ENCODE measurements at places on chromosomes 6 and 20.
A peak's percentile ranks its signal among the peaks of the same experiment; 100 is the strongest.

DNA sequence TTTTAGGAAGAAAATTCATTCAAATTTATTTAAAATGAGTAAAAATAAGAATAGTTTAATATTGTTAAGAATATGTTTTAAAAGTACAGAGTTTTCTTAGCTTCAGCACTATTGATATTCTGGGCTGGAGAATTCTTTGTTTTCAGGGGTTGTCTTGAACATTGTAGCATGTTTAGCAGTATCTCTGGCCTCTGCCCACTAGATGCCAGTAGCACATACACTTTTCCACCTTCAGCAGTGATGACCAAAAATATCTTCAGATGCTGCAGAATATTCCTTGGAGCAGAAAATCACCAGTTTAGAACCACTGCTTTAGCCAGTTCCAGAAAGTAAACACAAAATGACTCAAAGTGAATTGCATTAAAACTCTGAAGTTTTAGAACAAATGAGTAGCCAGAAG is 19.4 kb upstream of the SDHAF4 start:
- peaks cover 18% of the 10 kb centered on the region for H3K36me3 ChIP-seq
- peak overlapping the region; percentile 4 for H3K27ac ChIP-seq
- no peaks in the 10 kb centered on the region for H3K27me3 ChIP-seq
- DNase-seq = no peak

- no peaks in the 10 kb centered on the region for H3K36me3 ChIP-seq
- peaks cover 41% of the 10 kb centered on the region for H3K27me3 ChIP-seq
- H3K4me1 ChIP-seq = no peaks in the 10 kb centered on the region
- no peak overlapping the region for H3K4me3 ChIP-seq
Observed at GRCh38 chr6:160167604-160168399, 46.2 kb downstream of the SLC22A1 start.

GRCh38 chr6:11223286-11223864 is 9.1 kb downstream of the NEDD9 start:
- DNase-seq = no peak

GRCh38 chr6:1797801-1798200 is 188.1 kb downstream of the FOXC1 start:
- H3K27me3 ChIP-seq = no peaks in the 10 kb centered on the region
- no peaks in the 10 kb centered on the region for H3K36me3 ChIP-seq
- no peak overlapping the region for H3K4me3 ChIP-seq
- no peak for DNase-seq
- peaks cover 16% of the 10 kb centered on the region for H3K4me1 ChIP-seq
- H3K27ac ChIP-seq = peak overlapping the region; percentile 72

DNA sequence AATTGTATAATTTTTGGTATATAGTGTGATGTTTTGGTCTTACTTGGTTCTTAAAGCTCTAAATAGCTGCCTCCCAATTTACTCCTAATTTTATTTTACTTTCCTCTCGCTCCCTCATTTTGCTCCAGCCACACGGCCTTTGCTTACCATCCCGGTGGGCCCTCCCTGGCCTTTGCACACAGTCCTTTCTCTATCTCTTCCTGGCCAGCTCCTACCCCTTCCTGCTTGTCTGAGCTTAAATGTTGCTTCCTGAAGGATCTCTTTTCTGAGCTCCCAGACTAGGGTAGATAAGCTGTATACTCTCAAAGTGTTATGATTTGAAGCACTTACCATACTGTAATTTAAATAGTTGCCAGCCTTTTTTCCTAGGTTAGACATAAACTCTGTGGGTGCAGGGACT is 121.7 kb downstream of the UTRN start:
- peaks cover 71% of the 10 kb centered on the region for H3K4me1 ChIP-seq
- no peak overlapping the region for H3K4me3 ChIP-seq
- H3K27ac ChIP-seq = peak overlapping the region; percentile 37
- no peak for DNase-seq
- H3K36me3 ChIP-seq = no peaks in the 10 kb centered on the region

DNA sequence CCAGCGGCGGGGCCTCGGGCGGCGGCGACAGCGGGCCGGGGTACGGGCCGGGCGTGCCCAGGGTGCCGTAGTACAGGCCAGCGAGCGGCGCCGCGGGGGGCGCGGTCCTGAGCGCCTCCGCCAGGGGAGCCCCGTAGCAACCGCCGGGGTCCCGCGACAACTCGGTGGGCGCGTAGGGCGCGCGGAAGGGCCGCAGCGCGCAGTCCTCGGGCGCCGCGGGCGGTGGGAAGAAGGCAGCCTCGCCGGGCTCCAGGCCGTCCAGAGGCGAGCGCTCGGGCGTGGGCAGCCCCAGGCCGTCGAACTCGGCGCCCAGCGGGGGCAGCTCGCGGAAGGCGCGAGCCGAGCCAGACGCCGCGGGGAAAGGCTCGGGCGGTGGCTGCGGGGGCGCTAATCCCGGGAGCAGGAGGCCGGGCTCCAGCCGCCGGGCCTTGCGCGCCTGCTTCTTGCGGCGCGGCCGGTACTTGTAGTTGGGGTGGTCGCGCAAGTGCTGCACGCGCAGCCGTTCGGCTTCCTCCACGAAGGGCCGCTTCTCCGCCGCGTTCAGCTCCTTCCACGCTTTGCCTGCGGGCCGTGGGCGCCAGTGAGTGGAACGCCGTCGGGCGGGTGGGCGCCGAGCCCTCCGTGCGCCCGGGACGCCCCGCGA is 916 bp downstream of the SOX18 start:
- DNase-seq = no peak
- H3K27ac ChIP-seq = peak overlapping the region; percentile 95
- H3K4me1 ChIP-seq = peaks cover 42% of the 10 kb centered on the region
- H3K27me3 ChIP-seq = peaks cover 94% of the 10 kb centered on the region
- H3K36me3 ChIP-seq = peaks cover 19% of the 10 kb centered on the region
- peak overlapping the region; percentile 71 for H3K4me3 ChIP-seq

DNA sequence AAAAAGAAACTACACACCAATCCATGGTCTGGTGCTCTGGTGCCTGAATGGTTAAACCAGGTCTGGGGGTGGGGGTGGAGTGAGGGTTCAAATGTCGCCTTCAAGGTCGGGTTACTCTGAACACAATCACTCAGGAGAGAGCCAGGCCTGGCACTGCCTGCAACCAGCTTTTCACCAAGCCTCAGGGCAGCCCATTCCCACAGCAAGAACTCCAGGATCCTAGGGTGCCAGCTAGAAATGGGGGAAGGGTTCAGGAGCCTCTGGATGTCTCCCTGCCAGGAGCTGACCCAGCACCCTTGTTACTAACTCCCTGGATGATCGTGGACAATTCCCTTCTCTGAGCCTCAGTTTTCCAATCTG is 6.7 kb downstream of the SDC4 start:
- H3K36me3 ChIP-seq = peaks cover 9% of the 10 kb centered on the region
- peaks cover 100% of the 10 kb centered on the region for H3K4me1 ChIP-seq
- H3K27ac ChIP-seq = peak overlapping the region; percentile 94
- H3K27me3 ChIP-seq = no peaks in the 10 kb centered on the region
- peak overlapping the region; percentile 55 for H3K4me3 ChIP-seq

- DNase-seq = no peak
Observed at GRCh38 chr6:170545405-170545804, 7.7 kb downstream of the PSMB1 start.

DNA sequence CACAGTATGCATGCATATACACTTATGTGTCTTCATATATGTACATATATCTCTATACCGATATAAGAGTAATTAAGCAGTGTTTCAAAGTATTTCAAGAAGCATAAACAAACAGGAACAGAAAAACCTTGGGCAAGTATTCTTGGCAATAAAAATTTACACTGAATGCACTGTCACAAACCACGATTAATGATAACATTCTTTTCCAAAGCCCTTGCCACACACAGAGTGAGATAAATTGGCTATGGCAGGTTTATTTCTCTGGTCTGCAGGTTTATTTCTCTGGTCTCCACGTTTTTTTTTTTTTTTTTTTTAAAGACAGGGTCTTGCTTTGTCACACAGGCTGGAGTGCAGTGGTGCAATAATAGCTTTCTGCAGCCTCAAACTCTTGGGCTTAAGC is 73.0 kb downstream of the PPP1R3G start:
- H3K4me1 ChIP-seq = no peaks in the 10 kb centered on the region
- H3K36me3 ChIP-seq = no peaks in the 10 kb centered on the region
- DNase-seq = no peak
- no peaks in the 10 kb centered on the region for H3K27me3 ChIP-seq
- H3K4me3 ChIP-seq = no peak overlapping the region
- no peak overlapping the region for H3K27ac ChIP-seq

GRCh38 chr20:36439040-36439730 is 102.1 kb upstream of the MYL9 start:
- peaks cover 40% of the 10 kb centered on the region for H3K27me3 ChIP-seq
- no peak overlapping the region for H3K4me3 ChIP-seq
- DNase-seq = peak; percentile 58
- H3K4me1 ChIP-seq = peaks cover 7% of the 10 kb centered on the region
- H3K27ac ChIP-seq = no peak overlapping the region

DNA sequence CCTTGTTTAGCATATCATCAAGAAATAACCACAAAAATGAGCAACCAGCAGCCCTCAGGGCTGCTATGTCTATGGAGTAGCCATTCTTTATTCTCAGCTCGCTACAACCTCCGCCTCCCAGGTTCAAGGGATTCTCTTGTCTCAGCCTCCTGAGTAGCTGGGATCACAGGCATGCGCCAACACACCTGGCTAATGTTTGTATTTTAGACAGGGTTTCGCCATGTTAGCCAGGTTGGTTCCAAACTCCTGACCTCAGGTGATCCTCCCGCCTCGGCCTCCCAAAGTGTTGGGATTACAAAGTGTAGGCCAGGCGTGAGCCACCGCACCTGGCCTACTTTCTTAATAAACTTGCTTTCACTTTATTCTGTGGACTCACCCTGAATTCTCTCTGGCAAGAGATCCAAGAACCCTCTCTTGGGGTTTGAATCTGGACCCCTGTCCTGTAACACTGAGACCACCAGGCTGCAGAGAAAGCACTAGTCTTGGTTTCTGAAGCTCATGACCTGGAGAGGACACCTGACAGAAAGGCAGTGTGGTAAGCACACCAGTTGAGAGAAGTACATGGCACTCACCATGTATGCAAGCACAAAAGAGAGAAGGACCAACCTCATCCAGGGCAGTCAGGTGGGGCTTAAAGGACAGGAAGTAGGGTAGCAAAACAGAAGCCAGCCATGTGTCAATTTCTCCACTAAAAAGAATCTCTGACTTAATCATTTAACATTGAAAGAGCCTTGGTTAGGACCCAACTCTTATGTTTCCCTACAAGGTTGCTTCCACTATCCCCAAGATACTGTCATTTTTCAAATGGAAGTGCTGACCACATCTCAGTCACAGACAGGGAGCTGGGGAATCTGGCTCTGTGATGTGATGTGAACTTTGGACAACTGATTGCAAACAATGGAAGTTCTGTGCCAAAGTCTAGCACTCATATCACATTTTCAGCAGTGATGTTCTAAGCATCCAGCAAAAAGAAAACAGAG is 97.4 kb upstream of the DST start:
- no peak overlapping the region for H3K4me3 ChIP-seq
- no peaks in the 10 kb centered on the region for H3K36me3 ChIP-seq
- peak overlapping the region; percentile 27 for H3K27ac ChIP-seq

DNA sequence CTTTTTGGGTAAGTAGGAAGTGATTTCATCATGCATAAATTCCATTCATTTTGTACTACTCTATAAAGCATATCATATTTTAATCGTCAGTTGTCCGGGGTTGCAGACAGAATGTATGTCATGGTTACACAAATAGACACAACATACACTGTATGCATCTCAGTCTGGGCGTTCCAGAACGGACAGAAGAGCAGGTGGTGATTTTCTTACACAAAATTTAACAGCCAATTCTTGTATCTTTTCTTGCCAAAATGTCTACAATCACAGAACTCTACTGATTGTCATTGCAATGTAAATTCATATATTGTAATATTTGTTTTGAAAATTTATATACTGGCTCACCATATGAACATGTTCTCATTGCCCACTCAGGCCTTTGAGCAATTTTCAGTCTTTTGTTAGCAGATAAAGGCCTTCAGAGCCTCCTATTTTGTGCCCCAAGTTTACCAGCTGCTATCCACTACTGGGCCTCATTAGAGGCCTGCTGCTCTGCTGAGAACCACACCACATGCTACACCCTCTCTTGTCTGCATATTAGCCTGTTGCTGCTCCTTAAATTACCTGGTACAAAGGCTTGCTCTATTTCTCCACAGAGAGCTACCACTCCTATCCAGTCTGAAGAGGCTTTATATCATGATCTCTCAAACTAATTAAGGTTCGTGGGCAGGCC is 61.5 kb downstream of the PRDM13 start:
- H3K27me3 ChIP-seq = peaks cover 8% of the 10 kb centered on the region
- H3K4me3 ChIP-seq = no peak overlapping the region
- H3K27ac ChIP-seq = no peak overlapping the region
- no peak for DNase-seq
- H3K4me1 ChIP-seq = no peaks in the 10 kb centered on the region
- no peaks in the 10 kb centered on the region for H3K36me3 ChIP-seq

DNA sequence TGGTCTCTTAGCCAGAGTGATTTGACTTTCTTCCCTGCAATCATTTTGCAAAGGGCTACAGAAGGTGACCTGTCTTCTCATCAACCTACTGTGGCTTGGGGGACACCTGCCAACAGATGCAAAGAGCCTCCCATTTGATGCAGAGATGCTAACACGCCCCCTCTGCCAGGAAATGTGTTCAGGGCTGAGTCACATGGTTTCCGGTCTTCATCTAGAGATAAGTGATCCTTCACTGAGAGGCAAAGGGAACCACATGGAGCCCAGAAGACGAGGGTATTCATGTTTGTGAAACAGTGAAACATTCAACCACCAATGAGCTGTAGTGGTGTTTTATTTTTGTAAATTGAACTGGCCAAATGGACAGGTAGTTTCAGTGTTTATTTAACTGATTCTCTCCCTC is 109.0 kb upstream of the RIN2 start:
- H3K4me3 ChIP-seq = no peak overlapping the region
- H3K36me3 ChIP-seq = no peaks in the 10 kb centered on the region
- no peaks in the 10 kb centered on the region for H3K4me1 ChIP-seq

DNA sequence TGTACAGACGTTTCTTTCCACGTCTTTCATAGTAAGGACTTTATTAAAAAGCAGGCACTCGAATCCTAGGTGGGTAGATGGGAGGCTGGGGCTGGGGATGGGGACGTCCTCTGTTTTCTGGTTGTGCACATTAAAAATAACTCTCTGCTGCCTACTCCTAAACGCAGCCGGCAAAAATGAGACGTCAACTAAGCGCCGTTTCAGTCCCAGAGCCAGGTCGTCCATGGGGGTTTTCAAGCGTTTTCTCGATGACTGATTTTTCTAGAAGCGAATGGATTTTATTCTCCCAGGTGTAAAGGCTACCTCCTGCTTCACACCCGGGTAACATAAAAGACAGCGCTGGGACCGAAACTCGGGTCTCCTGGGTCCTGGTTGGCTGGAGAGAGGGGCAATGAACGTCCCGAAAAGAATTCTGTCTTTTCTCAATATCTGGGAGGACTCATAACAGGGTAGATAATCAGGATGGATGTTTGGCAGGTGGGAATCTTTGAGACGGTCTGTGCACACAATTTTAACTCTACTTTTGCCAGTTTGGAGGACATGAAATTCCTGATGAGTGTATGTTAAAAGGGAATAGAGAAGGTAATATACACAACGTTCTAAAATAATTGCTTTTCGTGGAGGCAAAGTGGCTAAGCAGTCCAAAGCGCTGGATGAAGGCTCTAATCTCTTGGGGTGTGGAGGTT is 25.2 kb downstream of the GPX6 start:
- no peaks in the 10 kb centered on the region for H3K36me3 ChIP-seq
- H3K27ac ChIP-seq = no peak overlapping the region
- peak overlapping the region; percentile 57 for H3K4me3 ChIP-seq
